Cerebellar cortex (tissue), 1 donor: ENCODE measurements at places on chromosomes 1 and 21.

GRCh38 chr1:84433258-84434080 lies 35.2 kb downstream of the DNASE2B start:
- peak; percentile 80 for DNase-seq

DNA sequence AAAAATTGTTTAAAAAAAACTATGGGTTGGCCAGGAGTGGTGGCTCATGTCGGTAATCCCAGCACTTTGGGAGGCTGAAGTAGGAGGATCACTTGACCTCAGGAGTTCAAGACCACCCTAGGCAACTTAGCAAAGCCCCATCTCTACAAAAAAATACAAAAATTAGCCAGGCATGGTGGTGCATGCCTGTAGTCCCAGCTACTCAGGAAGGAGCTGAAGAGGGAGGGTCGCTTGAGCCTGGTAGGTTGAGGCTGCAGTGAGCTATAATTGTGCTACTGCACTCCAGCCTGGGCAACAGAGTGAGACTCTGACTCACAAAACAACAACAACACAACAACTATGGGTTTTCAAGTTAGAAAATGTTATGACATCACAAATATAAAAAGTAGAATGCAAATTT lies 16.4 kb downstream of the SLAMF7 start:
- no peak for DNase-seq

- no peak for DNase-seq
These were observed 41.3 kb downstream of the ARID4B start for GRCh38 chr1:235286667-235287066.

- no peak for DNase-seq
These were observed 5.1 kb upstream of the ETV3L start for GRCh38 chr1:157104598-157105293.

GRCh38 chr1:226949401-226949800 lies 9.3 kb downstream of the COQ8A start:
- no peak for DNase-seq

DNA sequence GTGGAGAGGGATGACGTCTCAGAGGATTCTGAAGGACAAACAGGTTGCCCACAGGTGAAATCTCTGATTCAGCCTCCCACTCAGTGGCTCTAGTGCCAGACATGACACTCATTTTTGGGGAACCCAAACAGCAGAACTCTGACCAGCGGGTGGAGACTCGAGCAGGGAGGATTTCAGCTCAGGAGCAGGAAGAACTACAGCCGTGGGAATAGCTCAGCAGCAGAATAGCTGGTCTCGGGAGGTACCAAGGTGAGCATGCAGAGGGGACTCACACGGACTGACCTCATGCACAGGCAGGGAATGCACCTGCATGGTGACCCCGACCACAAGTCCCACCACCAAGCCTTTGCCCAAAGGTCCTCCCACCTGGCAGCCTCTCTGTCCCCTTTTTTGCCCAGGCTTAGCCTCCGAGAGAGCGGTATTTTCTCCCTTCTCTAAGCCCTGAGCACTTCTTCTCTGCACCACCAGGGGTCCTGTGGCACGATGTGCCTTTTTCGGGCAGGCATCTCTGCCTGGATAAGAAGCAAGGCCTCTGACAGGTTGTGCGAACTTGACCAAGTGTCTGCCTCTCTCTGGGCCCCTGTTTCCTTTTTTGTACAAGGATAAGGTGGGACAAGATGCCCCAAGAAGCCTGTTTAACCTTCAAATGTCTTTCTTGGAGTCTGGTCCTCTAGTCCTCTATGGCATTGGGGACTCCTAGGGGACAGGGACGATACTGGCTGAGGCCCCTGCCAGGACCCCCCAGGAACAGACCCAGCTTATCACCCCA lies 8.8 kb upstream of the FGR start:
- peak; percentile 52 for DNase-seq
